ENCODE measurements at places on chromosomes 16 and 17.

GRCh38 chr17:62679866-62680377, 52.5 kb downstream of the MRC2 start:
- no peak for DNase-seq

DNA sequence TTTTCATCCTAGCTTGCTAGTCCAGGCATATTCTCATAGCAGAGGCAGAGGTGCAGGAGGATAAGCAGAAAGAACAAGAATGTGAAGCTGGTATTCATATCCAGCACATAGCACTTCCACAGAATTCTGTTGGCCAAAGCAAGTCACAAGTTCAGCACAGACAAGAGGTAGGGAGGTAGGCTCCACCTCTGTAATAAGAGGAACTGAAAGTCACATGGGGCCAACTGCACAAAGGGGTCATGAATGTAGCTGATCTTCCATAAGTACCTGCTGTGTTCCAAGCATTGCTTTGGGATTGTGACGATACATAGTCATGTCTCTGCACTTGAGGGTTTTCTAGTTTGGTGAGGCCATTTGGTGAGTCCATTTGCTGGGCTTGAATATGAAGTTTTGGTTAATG, 110.8 kb upstream of the MPHOSPH6 start:
- no peak for DNase-seq

GRCh38 chr17:82242698-82242976, 13.8 kb downstream of the SLC16A3 start:
- no peak for DNase-seq

DNA sequence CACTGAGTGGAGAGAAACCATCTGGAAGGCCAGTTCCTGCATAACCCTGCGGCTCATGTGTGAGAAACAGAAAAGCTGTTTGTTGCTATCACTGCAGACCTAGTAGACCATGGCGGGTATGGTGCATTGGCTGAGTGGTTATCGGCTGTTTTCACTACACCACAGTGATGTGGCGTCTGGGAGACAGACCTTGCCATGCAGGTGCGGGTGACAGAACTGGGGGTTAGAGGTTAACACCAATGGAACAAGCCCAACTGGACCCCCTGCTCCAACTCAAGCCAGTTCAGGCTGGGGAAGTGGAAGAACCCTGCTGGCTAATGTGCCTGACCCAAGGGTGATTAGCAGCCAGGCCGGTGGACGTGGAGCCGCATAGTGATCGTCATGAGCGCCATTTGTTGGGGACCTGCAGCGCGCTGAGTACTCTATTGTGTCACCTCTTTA, 91.9 kb downstream of the IRF8 start:
- no peak for DNase-seq

- DNase-seq = no peak
Measured at GRCh38 chr17:77888242-77889134, 70.0 kb upstream of the TNRC6C start.

GRCh38 chr16:9351440-9351839, 260.0 kb downstream of the HAPSTR1 start:
- no peak for DNase-seq

- peak; percentile 26 for DNase-seq
Measured at GRCh38 chr17:56917559-56918296, 3.9 kb upstream of the TRIM25 start.

GRCh38 chr17:77933777-77934398, 24.6 kb upstream of the TNRC6C start:
- no peak for DNase-seq

GRCh38 chr17:78966123-78966813, 13.5 kb downstream of the LGALS3BP start:
- DNase-seq = no peak

DNA sequence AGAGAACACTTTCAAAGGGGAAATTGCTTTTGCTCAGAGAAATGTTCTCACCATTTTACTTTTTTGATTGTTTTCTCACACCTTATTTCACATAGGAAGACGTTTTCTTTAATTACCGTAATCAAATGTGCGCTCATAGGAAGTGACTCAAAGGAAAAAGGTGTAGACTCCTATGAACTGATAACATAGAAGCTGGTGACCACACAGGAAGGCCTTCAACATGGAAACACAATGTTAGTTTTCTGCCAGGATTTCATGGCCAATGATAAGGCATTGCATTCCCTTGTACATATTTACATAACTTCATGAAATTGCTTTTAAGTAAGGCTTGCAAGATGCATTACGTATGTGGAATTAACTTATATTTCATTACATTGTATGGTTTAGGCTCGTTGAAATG, 40.9 kb upstream of the KCNJ16 start:
- DNase-seq = no peak

- DNase-seq = peak; percentile 37
Measured at GRCh38 chr16:11094857-11095565, 150.6 kb downstream of the CLEC16A start.

- DNase-seq = no peak
Measured at GRCh38 chr16:65773301-65773874, 593.1 kb upstream of the CDH5 start.

- DNase-seq = no peak
Measured at GRCh38 chr16:27175888-27176287, 27.4 kb upstream of the KDM8 start.

- peak; percentile 1 for DNase-seq
Measured at GRCh38 chr16:48381201-48381600, 4.0 kb downstream of the SIAH1 start.

DNA sequence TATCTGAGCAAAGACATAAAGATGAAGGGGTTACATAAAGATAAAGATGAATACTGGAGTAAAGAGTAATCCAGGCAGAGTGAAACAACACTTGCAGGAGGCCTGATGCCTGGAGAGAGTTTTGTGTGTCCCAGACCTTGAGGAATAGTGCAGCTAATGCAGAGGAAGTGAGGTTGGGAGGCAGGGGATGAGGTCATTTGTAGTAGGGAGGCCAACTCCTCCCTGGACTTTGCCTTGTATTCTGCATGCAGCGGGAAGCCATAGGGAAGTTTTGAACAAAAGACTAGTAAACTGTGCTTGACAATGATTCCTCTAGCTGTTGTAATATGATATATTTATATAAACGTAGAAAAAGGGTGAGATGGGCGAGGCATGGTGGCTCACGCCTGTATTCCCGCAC, 356.6 kb downstream of the KCNJ2 start:
- no peak for DNase-seq

DNA sequence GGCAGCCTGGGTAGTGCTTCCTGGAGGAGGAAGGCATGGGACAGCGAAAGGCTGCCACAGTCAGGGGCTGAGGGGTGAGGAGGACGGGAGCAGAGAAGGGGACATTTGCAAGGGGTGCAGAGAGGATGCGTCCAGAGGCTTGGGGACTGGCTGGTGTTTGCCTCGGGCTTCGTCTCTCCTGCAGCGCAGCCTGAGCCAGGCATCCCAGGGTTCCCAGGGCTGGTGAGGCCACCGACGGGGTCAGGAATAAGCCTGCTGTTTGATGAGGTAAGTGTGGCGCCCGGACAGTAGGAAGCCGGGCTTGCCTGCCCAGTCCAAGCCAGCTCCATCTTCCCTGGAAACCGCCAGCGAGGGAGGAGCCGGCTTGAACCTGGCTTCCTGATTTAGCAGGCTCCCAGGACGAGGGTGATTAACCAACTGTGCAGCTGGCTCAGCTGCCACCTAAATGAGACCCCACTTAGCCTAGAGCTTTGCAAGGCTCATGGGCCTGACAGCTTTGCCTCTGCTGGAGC, 47.8 kb downstream of the PITPNM3 start:
- no peak for DNase-seq

DNA sequence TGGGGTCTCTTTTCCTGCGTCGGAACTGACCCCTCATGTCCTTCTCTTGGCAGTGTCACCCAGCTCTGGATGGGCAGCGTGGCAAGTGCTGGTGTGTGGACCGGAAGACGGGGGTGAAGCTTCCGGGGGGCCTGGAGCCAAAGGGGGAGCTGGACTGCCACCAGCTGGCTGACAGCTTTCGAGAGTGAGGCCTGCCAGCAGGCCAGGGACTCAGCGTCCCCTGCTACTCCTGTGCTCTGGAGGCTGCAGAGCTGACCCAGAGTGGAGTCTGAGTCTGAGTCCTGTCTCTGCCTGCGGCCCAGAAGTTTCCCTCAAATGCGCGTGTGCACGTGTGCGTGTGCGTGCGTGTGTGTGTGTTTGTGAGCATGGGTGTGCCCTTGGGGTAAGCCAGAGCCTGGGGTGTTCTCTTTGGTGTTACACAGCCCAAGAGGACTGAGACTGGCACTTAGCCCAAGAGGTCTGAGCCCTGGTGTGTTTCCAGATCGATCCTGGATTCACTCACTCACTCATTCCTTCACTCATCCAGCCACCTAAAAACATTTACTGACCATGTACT, 13.2 kb downstream of the IGFBP4 start:
- no peak for DNase-seq

GRCh38 chr16:69179328-69180010, 7.5 kb upstream of the SNTB2 start:
- peak; percentile 18 for DNase-seq

DNA sequence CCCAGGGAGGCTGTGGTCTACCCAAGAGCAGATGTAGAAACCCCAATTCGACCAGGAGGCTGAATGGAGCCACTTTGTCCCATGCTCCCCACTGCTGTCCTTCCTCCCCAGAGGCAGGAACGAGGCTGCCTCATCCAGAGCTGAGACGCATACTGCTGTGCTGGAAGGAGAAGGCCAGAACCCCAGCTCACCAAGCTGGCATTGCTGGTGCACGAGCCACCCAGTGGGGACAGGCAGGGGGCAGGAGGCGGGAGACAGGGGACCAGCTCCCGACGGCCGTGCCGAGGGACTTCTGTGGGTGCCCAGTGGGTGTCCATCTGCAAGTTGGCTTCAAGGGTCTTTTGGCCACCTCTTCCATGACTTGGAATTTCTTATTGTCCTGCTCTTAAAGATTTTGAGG, 66.6 kb downstream of the NTN1 start:
- DNase-seq = no peak

- no peak for DNase-seq
Measured at GRCh38 chr16:50393858-50394802, 25.3 kb upstream of the BRD7 start.

DNA sequence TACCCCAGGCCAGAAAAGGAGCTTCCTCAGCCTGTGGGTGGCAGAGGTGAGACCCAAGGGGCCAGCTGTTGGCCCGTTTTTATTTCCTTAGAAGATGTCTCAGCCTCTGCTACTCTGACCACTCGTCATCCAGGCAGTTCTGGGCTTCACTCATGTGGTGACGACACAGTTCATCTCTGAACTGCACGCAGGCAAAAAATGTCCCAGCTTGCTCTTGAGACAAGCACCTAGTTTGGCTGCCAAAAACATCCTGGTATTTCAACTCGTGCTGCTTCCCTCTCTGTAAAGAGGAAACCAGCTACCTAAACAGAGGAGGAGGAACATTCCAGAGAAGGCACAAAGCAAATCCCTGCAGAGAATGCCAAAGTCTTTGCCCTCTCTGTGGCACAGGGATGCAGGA, 125.7 kb downstream of the XYLT1 start:
- no peak for DNase-seq

DNA sequence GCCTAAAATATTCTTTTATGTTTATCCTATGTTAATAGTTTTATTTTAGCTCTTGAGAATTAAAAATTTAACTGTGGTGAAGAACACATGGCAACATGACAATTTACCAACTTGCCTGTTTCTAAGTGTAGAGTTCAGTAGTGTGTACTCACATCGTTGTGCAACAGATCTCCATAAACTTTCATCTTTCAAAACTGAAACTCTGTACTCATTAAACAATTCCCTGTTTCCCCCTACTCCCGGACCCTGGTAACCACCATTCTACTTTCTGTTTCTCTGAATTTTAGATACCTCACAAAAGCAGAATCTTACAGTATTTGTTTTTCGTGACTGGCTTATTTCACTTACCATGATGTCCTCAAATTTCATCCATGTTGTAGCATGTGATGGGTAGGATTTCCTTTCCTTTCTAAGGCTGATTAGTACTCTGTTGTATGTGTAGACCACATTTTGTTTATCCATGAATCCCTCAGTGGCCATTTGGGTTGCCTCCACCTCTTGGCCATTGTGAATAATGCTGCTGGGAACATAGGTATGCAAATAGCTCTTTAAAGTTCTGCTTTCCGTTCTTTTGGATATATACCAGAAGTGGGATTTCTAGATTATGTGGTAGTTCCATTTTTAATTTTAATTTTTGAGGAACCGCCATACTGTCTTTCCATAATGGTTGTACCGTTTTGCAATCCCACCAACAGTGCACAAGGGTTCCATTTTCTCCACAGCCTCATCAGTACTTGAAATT, 17.4 kb downstream of the IST1 start:
- no peak for DNase-seq

GRCh38 chr17:69810326-69810965, 264.6 kb upstream of the KCNJ16 start:
- DNase-seq = no peak

DNA sequence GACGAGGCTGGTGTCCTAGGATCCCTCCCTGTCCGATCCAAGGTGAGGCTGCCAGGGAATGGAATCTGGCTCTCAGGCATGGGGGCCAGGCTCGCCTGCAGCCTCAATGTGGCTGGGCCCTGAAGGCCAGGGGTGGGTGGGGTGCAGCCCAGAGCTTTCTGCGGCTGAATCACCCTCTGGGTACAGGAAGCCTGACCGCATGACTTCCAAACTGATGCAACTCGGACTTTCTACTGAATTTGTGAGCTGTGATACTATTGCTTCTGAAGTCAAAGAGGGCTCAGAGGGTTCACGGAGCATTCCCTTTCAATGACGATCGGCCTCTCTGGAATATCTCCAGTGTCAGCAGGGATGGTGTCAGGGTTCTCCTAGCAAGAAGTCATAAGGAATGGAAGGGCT, 123.7 kb downstream of the METRNL start:
- DNase-seq = no peak

DNA sequence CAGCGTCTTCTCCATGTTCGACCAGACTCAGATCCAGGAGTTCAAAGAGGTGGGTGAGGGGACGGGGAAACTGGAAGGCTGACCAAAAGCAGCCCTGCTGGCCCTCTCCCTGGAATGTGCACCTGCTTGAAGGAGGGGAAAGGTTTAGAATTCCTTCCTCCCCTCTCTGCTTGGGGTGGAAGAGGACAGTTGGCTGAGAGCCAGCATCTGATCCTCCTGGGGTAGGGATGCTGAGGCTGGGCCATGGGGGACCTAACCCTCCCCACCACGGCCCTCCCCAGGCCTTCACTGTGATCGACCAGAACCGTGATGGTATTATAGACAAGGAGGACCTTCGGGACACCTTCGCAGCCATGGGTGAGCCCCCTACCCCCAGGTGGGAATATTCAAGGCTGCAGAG, 1.3 kb downstream of the MYL11 start:
- DNase-seq = no peak

GRCh38 chr17:9522074-9522473, 53.5 kb downstream of the STX8 start:
- peak; percentile 56 for DNase-seq

GRCh38 chr17:31690151-31690551, 168.9 kb downstream of the COPRS start:
- DNase-seq = no peak
